ENCODE measurements at places on chromosomes 4 and X. TPM values are rescaled to one million over a fixed set of nuclear protein-coding genes. Genes with fewer than 3 reads are reported as not detected.

ANXA10 gene
- total RNA-seq, result 25.3 TPM

MAP3K15 gene
- total RNA-seq, result 0.09 TPM

UPF3B gene
- total RNA-seq, result 1.1 TPM

PWWP3B gene
- total RNA-seq, result 0.74 TPM

TRPC3 gene
- 2.0 TPM for total RNA-seq

PFKFB1 gene
- under 0.01 TPM for total RNA-seq

STX18 gene
- total RNA-seq, result 26.0 TPM

ITM2A gene
- total RNA-seq, result 0.14 TPM

PPP1R3F gene
- 5.0 TPM for total RNA-seq

FMR1NB gene
- not detected for total RNA-seq

GPR173 gene
- total RNA-seq, result 1.6 TPM

DGKK gene
- total RNA-seq, result not detected

PNMA6A gene
- 1.6 TPM for total RNA-seq

ARHGAP6 gene
- total RNA-seq, result 8.7 TPM

RHOXF1 gene
- not detected for total RNA-seq

PPAT gene
- total RNA-seq, result 10.5 TPM

NONO gene
- 421 TPM for total RNA-seq

RAB33B gene
- total RNA-seq, result 10.4 TPM

NDST4 gene
- not detected for total RNA-seq

PAGE2B gene
- 0.28 TPM for total RNA-seq

CDKL5 gene
- total RNA-seq, result 3.3 TPM

DEFB131A gene
- total RNA-seq, result not detected

ATP1B4 gene
- not detected for total RNA-seq

CFAP299 gene
- total RNA-seq, result 2.3 TPM

ZNF732 gene
- 0.14 TPM for total RNA-seq

NPY2R gene
- total RNA-seq, result not detected

Measured in smooth muscle cell of bladder (primary cell).